ENCODE measurements at places on chromosomes 13 and 19.

GRCh38 chr13:99431927-99432608 lies 69.2 kb upstream of the TM9SF2 start:
- DNase-seq = no peak

DNA sequence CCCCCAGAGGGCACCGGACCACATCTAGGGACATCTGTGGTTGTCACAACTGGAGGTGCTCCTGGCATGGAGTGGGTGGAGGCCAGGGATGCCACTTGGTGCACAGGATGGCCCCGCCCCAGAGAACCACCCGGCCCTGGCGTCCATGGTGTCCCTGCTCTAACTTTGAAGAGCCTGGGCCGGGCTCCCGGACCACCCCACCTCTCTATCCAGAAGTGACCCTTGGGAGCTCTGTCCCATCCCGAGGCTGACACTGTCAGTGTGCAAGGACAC lies 22.9 kb upstream of the MYDGF start:
- no peak for DNase-seq

- DNase-seq = peak; percentile 30
These were observed 7.3 kb downstream of the SGTA start for GRCh38 chr19:2775556-2776430.

DNA sequence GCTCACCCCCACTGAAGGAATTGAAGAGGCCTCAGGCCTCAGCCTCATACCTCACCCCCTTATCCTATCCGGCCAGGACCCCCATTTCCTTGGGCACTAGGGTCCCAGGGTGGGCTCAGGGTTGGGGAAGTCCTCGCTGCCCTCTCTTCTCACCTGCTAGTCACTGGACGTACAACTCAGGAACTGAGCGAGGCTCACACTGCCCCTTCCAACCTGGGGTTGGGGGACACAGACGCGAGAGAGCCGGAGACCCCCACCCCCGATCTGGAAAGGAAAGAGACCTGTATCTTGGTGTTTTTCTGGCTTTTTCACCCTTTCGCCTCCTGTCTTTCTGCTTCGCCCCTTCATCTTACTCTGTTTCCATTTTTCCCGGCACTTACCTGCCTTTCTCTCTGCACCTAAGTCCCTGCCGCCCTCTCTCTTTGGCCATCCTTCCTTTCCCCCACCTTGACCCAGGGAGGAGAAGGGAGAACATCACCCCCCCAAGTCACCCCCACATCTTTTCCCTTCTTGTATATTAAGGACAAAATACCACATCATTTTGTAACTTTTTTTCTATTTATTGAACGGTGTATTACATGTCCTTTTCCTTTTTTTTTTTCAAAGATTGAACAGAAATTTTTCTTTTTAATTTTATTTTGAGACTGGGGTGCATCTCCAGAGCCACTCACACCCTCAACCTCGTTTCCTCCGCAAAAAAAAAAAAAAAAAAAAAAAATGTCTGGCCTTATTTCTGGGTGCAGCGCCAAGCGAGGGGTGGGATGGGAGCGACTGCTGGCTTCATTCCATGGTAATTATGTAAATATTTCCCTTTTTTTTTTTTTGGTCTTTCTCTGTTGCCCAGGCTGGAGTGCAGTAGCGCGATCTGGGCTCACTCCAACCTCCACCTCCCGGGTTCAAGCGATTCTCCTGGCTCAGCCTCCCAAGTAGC lies 36.6 kb downstream of the ZSWIM4 start:
- DNase-seq = no peak

- DNase-seq = peak; percentile 45
These were observed 8.9 kb upstream of the MYO1F start for GRCh38 chr19:8585894-8586750.

GRCh38 chr19:34241513-34242337 lies 12.6 kb upstream of the GARRE1 start:
- no peak for DNase-seq

- DNase-seq = no peak
These were observed 37.1 kb downstream of the ESD start for GRCh38 chr13:46759846-46760245.

DNA sequence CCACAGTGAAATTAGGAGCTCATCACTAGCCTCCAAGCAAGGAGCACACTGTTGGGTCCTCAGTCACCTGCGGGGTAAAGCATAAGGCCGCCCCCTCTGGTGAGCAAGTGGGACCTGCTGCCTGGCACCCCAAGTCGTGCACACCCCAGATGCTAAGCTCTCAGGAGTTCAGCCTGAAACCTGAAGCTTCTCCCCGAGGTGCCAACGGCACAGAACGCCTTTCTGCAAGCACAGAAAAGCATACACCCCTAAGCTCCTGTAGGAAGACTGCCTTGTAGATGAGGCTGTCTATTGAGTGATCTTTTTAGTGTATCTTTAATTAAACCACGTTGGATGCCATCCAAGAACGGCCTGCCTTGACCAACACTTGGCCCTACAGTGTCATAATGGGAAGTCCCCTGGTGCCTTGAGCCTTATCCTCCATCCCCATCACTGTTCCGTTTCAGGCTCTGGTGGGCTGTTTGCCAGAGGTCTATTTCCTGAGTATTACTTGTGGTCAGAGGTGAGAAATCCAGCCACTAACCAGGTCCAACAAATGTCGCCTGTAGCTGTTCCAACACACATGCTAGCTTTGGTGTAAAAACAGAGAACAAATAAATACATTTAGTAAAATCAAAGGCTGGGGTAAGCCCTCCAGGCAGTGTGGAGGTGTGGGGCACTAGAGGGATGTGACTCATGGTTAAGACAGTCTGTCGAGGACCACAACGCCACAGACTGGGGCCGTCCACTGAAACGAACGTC lies 44.8 kb downstream of the C13orf42 start:
- no peak for DNase-seq

DNA sequence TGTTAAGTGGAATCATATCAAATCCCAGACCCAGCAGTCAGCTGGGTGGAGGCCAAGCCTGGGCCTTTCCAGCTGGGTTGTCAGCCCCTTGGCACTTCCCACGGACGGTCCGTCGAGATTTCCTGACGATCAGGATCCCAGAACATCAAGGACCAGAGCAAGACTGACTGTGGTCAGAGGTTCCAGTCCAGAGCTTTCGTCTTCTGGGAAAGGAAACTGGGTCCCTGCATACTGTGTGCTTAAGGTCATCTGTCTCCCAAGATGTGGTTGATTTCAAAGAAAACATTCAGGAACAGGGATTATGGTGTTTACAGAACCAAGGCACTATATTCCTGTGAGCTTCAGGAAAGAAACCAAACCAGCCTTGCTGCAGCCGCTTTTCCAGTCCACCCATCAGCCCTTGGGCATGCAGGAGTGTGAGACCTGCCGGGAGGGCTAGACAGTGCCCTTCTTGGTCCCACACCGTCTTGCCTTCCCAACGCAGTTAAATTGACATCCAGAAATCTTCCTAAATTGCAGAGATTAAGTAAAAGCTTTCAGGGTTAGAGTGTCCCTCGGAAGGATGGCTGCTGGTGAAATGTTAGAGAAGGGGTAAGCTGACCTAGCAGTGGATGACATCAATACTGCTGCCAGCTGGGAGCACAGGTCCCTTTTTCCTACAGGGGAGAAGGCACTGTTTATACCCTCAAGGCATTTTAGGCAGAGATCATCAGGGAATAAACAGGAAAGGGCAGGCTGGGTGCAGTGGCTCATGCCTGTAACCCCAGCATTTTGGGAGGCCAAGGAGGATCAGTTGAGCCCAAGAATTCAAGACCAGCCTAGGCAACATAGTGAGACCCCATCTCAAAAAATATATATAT lies 5.0 kb upstream of the C19orf33 start:
- no peak for DNase-seq

GRCh38 chr19:44002212-44002565 lies 568 bp upstream of the ZNF230 start:
- no peak for DNase-seq

Measured in T-helper 17 cell (primary cell).